ENCODE measurements at places on chromosomes 1 and 21.

DNA sequence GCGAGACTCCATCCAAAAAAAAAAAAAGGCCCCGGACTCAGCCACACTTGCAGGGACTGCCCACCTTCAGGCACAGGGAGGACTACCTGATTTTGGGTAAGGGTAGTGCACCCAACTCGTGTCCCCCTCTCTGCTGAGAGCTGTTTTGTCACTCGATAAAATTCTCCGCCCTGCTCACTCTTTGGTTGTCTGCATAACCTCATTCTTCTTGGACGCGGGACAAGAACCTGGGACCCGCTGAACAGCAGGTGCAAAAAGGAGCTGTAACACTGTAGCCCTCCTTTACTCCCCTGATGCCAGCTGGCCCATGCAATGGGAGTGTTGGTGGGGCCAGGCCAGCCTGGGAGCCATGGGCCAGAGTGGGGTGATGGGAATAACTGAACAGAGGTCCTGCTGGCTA is 10.6 kb downstream of the S100B start:
- DNase-seq, result no peak

DNA sequence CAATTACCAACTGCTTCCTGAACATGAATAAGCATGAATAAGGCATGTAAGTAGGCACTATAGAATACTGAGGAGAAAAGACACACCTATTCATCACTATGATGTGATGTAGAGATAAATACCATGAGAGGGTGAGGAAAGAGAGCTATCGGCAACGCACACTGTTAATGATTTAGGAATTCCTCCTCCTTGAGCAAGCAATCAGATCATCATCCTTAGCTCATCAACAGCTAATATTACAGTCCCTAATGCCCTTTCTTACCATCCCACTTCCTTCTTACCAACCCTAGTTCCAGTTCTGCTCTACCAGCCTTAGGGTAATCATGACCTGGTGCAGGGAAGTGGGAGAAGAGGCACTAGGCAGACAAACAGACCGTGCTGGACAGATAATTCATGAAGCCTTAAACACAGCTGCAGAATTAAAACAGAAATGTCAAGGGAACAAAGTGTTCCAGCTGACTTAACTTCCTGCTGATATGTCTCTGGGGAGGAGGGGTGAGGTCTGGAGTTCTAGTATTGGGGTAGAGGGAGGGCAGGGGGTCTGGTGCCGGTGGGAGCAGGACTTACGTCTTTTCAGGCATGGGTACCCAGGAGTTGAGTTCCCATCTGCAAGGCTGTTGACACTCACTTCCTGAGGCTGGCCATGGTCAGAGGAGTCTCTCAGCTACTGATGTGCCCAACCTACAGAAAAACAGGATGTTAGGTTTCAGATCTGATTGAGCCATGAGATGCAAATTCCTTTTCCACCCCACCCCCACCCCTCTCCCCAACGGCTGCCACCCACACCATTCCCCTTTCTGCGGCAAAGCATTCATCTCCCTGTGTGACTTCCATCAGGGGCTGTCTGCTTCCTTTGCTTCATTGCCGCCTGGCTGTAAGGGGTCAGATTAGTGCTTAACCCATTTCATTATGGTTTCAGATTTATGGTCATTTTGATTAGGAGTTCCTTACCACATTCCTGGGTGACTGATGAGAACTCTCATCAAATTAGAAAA is 12.6 kb upstream of the RCSD1 start:
- DNase-seq, result peak; percentile 87

GRCh38 chr1:2583871-2584351 is 2.7 kb upstream of the PRXL2B start:
- DNase-seq, result no peak

DNA sequence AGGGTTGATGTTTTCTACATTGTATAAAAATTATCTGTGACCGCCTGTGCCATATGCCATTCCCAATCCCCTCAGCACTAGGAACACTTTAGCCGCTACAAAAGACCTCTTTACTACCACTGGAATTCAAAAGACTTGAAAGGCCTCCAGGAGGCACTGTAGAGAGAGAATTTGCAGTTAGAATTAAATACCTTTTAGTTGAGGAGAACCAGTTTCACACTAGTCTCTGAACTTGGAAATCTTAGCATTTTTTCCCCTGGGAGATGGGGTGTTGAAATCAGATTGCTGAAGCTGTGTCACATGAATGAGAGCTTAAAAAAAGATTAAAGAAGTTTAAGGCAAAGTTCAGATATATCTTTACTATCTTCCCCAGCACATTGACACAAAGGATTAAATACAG is 291.0 kb downstream of the ADGRL2 start:
- no peak for DNase-seq

GRCh38 chr1:2591233-2591580 is 4.6 kb downstream of the PRXL2B start:
- no peak for DNase-seq

DNA sequence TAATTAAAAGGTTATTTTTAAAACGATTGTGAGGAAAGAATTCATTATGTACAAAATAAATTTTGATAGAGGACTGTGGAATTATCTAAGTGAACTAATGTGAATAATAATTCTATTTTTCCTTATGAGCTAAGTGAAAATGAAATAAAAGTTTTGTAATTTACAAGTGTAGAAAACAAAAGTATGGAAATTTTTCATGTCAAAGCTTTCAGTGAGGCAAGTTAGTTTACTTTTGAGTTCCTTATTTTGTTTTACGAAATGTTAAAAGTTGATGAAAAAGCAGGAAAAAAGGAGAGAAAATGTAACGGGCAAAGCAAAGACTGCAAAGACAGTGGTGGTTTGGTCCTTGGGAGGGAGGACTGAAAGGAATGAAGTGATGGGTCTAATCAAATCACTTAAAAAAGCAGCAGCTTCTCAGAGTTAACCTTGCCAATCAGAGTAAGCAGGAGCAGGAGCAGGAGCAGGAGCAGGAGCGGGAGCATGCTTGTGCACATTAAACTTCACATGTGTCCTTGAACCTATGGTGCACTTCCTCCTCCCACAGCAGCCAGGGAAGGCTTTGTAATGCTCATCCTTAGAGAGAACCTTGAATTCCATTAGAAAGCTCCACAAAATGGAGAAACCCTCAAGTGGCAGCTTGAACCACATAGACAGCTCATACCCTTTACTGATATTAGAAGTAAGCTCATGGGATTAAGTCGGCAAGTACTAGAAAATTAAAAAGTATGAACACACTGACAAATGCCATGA is 133.4 kb downstream of the LHX4 start:
- no peak for DNase-seq

DNA sequence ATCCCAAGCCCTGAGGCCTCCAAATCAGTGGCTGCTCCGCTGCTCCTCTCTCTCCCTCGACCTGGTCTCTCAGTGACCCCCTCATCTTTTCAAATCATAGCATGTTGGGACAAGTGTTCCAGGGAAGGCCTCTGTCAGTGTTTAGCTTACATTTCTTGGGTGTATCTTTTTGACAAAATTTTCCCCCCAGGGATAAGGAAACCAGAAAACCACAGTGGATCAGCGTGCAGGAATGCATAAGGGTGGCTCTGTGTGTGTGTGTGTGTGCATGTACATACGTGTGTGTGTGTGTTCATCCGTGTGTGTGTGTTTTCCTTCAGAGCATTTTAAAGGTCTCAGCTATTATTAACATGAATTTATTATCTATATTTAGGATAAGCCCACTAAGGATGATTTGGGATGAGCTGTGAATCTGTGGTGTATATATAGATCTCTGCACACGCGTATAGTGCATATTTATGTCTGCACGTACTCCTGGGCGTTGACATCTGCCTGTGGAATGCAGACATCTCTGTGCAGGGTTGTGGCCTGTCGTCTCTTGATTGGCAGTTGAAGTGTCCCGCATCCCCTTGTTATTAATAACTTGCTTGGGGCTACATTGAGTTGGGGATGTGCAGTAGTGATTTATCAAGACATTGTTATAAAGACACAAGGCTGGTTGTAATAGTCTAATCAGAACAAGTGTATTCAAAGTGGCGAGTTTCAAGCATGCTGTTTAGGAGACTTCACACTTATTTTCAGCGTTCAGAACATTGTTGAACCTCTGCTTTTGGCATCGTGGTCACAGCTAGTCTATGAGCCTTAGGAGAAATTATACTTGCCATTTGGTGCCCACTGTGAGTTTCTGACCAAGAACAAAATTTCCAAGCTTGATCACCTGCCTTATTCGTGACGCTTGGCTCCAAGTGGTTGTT is 55.6 kb downstream of the GALNT2 start:
- peak; percentile 80 for DNase-seq

DNA sequence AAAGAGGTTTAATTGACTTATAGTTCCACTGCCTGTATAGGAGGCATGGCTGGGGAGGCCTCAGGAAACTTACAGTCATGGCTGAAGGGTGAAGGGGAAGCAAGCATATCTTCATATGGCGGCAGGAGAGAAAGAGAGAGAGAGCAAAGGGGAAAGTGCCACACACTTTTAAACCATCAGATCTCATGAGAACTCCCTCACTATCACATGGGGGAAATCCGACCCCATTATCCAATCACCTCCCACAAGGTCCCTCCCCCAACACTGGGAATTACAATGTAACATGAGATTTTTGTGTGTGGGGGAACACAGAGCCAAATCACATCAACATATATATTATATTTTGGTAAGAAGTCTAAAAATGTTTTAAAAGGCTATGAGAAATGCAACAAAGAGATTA is 27.2 kb downstream of the FABP3 start:
- DNase-seq, result no peak

GRCh38 chr1:232627645-232628334 is 2.1 kb downstream of the SIPA1L2 start:
- DNase-seq, result no peak

- no peak for DNase-seq
Measured at GRCh38 chr1:205569411-205570172, 62.2 kb downstream of the ELK4 start.

DNA sequence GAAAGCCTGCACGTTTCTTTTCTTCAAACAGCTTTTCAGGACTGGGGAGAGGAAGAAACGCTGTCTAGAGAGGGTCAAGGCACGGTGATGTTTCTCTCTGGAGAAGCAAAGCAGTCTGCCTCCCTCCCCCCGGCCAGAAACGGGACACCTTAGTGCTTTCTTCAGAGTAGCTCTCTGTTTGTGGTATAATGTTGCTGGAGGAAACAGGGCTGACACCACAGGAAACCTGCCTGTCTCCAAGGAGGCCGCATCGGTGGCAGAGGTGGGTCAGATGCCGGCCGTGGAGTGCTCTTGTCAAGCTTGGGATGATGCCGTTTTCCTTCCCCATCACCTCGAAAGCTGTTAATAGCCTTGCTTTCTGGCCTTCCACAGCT is 139.4 kb downstream of the DHRS3 start:
- DNase-seq, result no peak

DNA sequence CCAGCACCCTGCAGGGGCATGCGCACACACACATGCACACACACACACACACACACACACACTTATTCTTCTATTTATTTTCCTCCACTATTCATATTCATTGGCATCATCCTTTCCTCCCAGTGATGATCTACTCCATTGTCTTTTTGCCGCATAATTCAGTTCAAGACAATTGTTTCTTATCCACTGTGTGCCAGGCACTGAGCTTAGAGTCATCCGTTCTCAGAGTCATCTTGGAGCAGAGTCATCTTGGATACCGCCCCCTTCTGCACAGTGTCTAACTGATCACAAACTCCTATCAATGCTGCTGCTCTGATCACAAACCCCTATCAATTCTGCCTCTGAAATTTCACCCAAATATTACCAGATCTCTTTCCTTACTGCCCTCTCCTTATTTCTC is 102.8 kb upstream of the PROX1 start:
- no peak for DNase-seq

- DNase-seq, result no peak
Measured at GRCh38 chr1:155834296-155834926, 22.6 kb downstream of the GON4L start.

GRCh38 chr1:197485790-197486189 is 217.7 kb downstream of the CRB1 start:
- no peak for DNase-seq

DNA sequence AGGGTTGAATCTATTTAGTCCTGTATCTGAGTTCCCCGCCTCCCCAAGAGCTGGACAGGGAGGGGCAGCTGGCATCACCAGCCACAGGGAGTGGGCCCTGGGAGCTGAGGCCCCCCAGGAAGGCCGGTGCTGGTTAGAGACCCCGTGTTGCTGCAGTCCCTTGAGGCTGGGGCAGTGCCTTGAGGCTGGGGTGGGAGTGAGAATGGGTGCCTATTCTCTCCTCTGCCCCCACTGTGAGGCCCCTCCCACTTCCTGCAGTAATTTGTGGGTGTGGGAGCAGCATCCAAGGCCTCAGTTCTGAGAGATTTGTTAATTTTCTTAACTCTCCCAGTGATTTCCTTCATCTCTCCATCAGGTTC is 2.5 kb upstream of the TRAPPC3 start:
- no peak for DNase-seq

- no peak for DNase-seq
Measured at GRCh38 chr1:36440646-36441045, 9.6 kb downstream of the OSCP1 start.

DNA sequence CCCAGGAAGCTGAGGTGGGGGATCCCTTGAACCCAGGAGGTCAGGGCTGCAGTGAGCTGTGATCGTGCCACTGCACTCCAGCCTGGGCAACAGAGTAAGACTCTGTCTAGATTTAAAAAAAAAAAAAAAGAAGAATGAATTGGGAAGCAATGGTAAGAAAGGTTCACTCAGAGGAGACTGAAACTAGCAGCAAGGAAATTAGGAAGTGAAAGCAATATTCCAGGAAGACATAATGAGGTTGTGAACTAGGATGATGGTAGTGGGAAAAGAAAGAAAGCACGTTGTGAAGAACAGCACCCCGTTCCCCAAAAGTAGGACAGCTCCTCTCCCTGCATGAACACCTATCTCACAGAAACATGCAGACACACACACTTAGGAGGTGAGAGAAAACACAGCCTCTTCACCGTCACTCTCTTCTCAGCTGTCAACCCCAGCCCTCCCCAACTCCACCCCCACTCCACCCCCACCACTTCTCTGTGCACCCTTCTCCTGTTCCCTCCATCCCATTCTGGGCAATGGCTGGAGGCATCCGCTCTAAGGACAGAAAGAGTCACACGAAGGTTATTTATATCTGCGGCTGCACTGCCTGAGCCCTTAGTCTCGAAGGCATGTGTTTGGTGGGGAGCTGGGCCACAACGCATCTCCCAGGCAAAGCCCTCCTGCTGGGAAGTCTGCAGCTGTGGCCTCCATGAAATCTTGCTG is 101.8 kb upstream of the LPGAT1 start:
- no peak for DNase-seq

DNA sequence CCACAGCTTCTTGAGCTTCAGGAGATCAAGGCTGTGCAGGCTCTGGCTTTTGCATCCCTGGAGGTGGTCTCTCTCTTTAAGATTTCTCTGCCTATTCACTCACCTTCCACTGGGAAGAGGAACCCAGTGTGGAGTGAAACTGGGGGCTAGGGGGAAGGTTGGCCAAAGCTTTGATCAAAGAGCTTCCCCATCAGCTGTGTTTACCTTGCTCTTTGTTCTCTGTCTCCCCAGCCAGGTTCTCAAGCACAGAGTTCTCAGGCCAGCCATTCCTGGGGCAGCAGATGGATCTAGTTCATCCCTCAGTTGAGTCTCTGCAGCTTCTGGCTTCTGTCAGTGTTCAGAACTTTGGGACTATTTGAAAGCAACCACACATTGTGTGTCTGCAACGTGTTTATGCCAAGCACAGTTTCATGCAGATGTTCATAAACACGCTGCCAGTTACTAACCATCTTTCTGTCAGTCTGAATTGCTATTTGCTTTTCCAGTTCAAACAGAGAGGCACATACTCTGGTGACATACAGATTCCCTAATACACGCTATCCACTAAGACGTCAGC is 17.2 kb upstream of the MRPS14 start:
- DNase-seq, result no peak

Measured in keratinocyte (primary cell).